Fibroblast of skin of right quadriceps (primary cell): ENCODE measurements at places on chromosomes 7 and 10.

DNA sequence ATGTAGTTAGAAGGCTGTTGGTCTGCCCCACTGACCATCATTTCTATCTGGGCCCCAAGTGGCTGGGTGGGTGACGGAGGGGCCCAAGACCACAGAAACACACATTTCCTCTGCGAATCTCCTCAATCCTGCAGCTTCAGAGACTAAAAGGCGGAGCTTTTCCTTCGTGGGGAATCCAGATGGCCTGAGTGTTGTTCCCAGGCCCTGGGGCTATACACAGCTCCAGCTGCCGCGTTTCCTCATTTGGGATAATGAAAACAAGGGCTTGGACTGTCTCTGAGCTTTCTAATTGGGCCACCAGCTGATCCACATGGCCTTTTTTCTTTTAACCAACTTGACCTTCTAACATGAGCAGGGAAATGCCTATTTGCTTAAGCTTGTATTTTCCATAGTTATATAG lies 339.9 kb downstream of the CXCL12 start:
- DNase-seq: no peak

- DNase-seq: no peak
Observed at GRCh38 chr10:49508654-49509053, 30.3 kb downstream of the ERCC6 start.

DNA sequence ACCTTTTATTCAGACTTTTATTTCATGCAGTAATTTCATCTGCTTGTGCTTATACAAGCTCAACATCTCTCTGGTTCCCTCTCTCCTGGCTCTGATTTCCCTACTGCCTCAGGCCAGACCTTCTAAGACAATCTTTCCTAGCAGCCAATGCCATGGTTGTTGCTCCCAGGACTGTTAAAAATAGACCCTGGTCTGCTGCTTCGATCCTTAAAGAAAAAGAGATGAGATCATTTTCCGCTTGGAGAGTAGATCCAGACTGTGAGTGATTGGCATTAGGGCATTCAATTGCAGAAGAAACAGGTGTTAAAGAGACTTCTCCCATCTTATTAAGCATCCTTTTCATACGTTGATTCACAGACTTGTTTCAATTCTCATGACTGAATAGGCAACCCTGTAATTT lies 68.4 kb upstream of the ITGB1 start:
- DNase-seq: no peak

GRCh38 chr7:33604056-33604455 lies 301.3 kb upstream of the BMPER start:
- DNase-seq: no peak

DNA sequence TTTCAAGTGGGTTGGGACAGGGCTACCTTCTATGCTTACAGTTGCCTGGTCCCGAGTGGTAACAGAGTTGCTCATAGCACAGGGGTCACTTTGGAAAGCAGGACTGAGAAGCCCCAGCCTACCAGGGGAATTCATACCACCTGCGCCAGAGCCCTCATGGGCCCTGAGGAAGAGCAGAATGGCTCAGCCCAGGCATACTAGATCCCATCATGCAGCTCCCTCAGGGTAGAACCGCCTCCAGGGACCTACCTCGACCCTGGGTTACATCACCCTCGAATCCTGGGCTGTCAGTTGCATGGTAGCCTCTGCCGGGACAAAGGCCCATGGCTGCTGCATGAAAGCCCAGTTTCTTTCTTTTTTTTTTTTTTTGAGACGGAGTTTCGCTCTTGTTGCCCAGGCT lies 2.9 kb downstream of the CUEDC2 start:
- no peak for DNase-seq

DNA sequence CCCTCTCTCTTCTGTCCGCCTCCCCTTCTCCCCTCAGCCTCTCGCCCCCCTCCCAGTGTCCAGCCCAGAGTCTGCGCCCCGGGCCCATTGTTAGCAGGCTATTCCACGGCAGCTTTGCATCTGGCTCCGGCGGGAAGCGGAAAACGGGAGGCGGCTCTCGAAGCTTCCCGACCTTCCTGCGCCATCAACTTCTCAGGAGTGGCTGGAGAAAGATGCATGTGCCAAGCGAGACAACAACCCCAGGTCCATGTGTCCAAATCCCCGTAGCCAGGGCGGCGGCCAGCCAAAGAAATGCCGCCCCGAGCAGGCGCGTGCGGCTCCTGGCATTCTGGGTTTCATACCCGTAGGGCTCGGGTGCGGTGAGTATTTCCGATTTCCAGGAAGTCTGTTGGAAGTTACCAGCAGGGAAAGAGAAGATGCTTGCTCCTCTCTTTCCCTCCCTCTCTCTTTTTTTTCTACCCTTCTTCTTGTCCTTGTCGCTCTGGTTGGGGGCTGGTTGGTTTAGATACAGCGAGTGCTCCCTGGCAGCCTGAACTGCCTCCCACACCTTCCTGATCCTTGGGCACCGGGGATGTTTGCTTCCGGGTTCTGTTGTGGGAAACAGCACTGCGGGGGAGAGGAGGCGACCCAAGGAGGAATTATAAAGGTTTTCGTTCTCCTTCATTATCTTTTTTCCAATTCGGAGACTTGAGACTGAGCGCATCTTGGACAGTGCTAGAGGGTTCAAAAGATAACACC lies 1.2 kb upstream of the HOXA2 start:
- no peak for DNase-seq

DNA sequence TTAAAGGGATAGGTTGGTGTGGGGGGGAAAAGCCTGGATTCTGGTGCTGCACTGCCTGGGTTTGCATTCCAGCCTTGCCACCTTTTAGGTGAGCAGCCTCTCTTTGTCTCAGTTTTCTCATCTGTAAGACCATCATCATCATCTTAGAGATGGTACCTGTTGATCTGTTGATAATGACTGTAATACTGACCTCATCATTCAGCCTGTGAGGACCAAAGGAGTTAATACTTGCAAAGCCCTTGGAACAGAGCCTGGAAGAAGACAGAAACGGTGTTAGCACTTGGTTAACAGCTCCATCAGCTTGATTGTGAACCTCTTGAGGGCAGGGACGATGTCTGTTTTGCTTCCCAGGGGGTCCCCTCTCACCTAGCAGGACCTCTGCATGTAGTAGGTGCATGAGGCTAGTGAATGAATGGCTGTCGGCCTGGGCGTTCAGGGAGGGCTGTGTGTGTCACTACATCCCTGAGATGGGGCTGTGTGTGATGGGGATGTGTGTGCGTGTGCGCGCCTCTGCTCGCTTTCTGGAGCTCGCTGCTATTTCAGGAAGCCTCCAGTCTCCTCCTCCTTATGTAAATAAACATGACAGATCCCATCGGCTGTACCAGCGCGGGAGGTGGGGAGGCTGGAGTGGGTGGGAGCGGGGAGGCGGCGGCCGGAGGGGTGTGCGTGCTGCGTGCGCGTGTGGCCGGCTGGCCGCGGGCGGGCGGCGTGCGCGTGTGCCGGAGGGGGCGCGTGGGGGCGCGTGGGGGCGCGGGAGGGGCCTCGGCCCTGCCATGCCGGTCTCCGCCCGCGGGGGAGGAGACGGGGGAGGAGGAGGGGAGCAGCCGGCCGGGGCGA lies 61.2 kb downstream of the NEURL1 start:
- peak; percentile 56 for DNase-seq
